ENCODE measurements at places on chromosomes 7 and 10.

DNA sequence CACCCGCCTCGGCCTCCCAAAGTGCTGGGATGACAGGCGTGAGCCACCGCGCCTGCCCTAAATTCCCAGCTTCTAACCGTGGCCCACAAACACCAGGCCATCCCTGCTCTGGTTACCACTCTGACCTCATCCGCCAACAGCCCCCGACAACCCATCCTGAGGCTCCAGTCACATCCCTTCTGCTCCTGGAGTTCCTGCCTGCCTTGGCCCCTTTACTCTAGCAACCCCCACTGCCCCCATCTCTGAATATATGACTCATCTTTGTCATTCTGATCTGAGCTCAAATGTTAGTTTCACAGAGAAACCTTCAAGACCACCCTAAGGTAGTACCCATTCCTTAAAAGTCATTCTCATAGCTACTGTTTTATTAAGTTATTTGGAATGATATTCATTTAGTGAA is 26.6 kb downstream of the RHEB start:
- DNase-seq: no peak

- DNase-seq: no peak
Measured at GRCh38 chr10:110972231-110973134, 53.1 kb downstream of the SHOC2 start.

GRCh38 chr10:31660300-31660699 is 268.3 kb downstream of the ARHGAP12 start:
- no peak for DNase-seq

- no peak for DNase-seq
Measured at GRCh38 chr10:35214607-35215020, 88.0 kb downstream of the CREM start.

GRCh38 chr7:2154831-2155230 is 77.9 kb downstream of the MAD1L1 start:
- no peak for DNase-seq

GRCh38 chr7:139808846-139809442 is 20.1 kb upstream of the TBXAS1 start:
- no peak for DNase-seq

GRCh38 chr7:42236976-42237810 is at the start of gene GLI3:
TSS of gene GLI3 (minus strand) at chr7:42237209. CDS start at chr7:42223253, 13,956 bp downstream.
- peak; percentile 38 for DNase-seq

GRCh38 chr7:51545131-51545530 is 228.5 kb upstream of the COBL start:
- no peak for DNase-seq

GRCh38 chr7:12728192-12728538 is 40.7 kb downstream of the ARL4A start:
- DNase-seq: peak; percentile 17

GRCh38 chr7:80597875-80598274 is 40.6 kb upstream of the CD36 start:
- DNase-seq: no peak

GRCh38 chr10:132911786-132912097 is 30.6 kb downstream of the CFAP46 start:
- DNase-seq: no peak

DNA sequence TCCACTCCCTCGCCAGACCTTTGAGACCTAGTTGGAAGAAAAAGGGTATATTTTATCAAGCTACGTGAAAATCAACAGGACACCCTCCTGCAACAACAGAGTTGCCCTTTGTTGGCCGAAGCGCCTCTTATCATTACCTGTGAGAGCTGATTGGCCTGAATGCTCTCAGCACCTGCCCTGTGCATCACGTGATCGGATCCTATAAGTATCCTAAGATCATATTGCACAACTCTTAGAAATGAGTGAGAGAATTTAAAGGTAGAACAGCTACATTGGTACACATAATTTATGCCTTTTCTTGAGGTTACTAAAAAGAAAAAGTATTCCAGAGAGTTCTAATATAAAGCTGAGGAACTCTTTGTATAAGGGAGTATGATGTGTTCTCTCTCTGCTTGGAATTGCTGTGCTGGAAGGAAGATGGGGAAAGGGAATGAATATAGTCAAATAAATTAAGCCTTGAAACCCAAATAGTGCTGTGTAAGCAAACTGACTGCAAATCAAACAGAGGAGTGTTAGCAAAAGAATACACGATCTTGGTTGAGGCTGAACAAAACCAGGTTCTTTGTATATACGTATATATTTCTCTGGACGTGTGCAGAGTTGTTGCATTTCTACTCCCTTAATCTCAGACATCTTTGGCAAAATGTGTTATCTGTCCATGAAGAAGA is 69.3 kb downstream of the LRRC4 start:
- DNase-seq: no peak

DNA sequence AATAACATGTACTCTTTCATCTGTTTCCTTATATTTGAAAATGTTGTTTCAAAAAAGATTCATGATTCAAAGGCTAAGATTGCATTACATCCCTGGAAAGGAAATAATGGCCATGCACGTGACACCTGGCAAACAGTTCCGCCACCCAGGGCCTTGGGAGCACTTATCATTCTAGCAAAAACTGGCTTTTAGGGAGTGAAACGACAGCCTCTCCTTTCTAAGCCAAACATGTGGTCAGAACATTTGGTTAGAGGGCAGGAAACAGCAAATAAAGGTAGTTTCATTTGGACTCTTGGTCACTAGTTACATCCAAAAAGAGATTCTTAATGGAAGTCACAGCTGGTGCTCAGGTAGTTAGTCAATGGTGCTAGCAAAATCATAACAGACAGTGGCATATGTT is 83.5 kb downstream of the FAS start:
- DNase-seq: no peak

DNA sequence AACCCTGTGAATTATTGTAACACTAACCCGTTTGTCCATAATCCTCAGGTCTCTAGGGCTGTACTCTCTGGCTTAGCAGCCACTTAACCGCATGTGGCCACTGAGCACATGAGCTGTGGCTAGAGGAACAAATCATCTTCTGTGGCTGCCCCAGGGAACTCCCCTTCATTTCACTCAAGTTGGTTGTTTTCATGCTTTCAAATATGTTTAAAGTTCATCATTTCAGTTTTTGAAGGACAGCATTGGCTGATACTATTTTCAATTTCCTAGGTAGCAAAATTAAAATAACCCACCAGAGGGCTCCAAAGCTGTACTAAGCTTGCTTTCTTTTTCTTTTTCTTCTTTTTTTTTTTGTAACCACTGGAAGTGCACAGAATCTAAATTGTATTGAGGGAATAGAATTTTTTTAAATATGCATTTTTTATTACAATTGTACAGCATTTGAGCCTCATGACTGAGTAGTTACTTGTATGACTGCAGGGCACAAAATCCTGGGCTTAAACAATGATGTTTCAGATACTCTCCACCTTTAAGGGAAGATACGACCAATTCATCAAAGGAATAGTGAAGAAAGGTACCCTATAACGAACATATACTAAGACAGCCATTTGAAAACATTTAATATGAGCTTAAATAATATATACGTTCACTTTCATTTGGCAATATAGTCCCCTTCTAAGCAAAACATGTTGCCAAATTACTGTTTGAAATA is 38.6 kb downstream of the MRC1 start:
- DNase-seq: peak; percentile 61

DNA sequence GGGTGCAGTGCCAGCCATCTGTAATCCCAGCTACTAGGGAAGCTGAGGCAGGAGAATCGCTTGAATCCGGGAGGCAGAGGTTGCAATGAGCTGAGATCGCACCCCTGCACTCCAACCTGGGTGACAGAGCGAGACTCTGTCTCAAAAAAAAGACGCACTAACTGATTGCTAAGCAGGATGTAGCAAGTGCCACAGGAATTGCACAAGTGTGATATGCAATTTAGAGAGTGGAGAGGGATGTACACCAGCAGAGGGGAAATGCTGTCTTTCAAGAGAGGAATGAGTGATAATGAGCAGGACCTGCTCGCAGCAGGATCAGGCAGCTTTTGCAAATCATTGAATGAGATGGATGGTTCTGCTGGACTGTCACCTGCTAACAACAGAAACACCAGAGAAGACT is 13.3 kb upstream of the SLC16A12 start:
- peak; percentile 17 for DNase-seq

GRCh38 chr7:132499065-132499464 is 77.2 kb downstream of the PLXNA4 start:
- no peak for DNase-seq

DNA sequence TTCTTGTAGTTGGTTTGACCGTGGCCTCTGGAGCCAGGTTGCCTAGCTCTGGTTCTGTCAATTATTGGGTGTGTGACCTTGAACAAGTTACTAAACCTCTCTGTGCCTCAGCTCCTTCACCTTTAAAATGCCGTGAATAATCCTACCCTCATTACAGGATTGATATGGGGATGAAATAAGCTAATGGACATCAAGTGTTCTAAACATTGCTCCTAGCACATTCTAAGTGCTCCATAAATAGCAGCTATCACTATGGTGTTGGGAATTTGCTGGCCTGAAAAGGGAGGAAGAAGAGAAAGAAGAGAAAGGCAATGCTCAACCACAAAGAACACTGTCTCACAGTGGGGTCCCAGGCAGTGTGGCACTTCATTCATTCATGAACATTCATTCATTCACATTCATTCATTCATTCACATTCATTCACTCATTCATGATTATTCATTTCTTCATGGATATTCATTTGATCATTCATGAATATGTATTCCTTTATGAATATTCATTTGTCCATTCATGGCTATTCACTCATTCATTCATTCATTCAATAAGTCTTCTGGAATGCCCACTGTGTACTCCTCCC is 38.8 kb downstream of the TMEM130 start:
- no peak for DNase-seq

GRCh38 chr7:50607524-50608125 is 42.4 kb upstream of the DDC start:
- no peak for DNase-seq

DNA sequence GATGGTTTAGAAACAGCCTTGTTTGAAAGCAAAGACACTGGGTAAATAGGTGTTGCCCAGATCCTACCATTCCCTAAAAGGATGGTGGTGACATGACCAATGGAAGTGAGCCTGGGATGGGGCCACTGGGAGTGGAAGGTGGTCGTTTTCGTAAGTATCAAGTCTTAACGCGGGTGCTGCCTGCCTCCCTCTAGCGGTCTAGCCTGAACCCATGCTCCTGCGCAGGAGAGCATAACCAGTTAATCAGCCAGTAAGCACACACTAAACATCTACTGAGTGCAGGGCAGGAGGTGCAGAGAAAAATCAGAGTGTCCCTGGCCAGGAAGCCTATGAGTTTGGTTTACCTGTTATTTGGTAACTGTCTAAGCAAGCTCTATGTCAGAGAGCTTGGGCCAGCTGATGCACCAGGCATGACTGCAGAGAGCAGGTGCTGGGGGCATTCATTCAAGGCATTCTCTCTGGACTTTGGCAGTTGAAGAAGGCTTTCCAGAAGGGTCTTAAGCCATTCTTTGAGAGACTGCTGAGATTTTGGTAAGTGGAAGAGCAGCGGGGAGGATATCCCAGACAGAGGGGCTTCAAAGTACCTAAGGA is 930 bp downstream of the GARIN1A start:
- DNase-seq: peak; percentile 43

DNA sequence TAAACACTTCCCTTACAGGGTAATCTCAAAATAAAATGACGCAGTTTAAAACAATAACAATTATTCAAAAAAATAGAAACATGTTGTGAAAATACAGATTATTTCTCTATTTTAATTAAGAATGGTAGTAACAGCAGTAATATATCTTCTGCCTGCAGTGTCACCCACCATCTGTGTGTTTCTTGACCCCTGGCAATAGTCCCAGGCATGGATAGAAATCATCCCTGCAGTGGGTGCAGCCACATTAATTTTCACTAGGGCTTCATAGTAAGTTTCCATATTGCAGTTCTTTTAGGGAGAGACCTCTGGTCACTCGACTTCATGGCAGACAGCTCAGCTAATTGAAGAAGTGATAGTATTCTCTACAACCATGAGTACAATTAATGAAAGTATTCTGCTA is 470.1 kb upstream of the TEX47 start:
- DNase-seq: no peak

DNA sequence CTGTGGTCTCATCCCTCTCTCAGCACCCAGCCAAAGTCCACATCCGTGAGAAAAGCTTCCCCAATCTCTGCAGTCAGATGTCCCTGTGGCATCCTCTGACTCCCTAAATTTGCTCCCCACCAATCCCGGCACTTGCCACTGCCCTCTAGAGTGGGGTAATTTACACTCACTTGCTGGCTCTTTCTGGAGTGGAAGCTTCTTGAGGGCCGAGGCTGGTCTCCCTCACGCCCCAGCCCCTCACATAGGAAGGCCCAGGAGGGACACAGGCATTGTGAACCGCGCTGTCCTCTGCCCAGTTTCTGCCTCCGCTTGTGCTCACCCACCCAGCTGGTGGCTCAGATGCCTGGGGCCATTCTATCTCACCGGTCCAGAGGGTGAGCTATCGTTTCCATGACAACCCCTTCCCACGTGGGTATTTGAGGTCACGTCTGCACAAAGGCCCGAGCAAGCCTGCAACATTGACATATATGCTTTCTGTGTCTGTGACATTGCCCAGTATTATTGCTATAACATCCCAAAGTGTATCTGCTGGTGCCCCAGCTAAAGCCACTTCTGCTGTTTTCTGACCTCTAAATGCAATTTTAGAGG is 97.3 kb upstream of the CTBP2 start:
- DNase-seq: no peak

DNA sequence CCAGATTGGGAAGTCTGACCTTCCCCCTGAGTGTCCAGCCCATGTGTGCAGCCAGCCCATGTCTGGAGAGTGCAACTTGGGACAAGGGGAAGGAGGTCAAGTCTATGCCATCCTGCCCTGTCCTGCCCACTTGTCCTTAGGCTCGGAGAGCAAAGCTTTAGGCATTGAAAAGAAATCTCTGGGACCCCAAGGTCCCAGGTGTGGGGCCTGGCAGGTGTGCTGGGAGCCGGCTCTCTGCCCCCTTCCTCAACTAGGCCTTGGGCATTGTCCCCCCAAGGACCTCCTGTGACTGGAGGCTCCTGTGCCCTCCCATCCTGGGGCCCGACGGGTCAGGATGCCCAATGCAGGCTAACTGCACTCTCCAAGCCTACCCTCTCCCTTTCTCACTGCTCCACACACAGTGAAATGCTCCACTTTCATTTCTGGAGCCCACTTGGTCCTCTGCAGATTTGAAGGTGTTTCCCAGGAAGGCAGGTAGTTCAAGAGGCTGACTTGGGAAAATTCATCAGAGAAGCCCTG is 124.7 kb downstream of the PTPN20 start:
- DNase-seq: no peak

DNA sequence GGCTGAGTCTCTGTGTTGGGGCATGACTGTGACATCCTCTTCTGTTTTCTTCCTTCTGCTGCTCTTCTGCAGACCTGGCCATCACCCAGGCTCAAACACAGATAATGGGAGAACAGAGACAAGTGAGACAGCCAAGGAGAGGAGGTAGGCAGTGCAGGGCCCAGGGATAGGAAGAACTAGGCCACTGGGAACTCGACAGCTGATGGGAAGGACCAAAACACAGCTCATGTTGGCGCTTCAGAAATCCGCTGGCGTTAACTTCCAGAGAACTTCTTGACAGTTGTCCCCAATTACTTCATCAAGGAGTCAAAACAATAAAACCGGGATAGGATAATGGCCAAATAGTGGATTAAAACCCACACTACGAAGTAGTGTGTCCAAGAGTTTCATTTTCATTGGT is 97.0 kb upstream of the PALS2 start:
- DNase-seq: no peak

All from hematopoietic multipotent progenitor cell treated with erythropoietin and hydrocortisone succinate and interleukin-3 and kit ligand, for 6 days (in vitro differentiated cells).